ENCODE measurements at places on chromosomes 13 and 19. TPM values are rescaled to one million over a fixed set of nuclear protein-coding genes. Genes with fewer than 3 reads are reported as not detected.

DNA sequence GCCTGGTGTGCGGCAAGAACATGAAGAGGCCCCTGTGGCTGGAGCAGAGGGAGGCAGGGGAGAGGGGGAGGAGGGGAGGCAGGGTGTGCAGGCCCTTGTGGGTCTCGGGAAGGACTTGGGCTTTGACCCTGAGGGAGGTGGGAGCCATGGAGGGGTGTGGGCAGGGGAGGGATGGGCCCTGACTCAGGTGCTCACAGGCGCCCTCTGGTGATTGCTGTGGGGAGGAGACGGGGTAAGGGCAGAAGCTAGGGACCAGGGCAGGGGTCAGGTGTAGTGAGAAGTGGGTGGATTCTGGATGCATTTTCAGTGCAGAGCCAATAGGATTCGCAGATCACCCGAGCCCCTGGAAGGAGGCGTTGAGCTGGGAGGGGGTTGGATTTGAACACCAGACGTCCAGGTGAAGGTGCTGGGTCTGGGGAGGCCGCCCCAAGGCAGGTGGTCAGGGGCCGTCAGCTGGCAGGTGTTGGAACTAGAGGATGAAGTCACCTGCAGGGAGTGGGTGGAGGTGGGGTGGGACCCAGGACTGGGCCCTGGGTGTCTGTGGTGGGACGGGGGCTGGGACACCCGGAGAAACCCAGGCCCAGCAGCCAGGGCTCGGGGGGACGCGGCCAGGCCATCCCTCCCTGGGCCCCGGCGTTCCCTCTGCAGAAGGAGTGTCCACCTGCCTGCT, 185.4 kb downstream of the KDM4B start:
- peak; percentile 22 for DNase-seq

DNA sequence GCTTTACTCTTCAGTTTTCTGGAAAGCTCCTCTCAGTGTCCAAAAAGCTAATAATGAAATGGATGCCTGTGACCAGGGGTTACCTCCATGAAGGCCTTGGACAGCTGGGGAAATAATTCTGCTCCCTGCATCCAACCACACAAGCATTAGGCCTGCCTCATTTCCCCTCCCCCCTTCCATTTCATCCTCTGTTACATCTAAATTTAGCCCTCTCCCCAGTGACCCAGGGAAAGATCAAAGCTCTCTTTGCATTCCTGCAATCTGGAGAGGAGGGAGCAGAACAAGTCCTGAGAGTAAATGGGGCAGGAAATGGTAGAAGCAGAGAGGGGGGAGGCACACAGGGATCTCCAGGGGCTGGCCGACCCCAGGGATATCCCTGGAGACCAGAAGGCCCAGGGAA, 452.7 kb downstream of the TSHZ3 start:
- peak; percentile 92 for DNase-seq

DNA sequence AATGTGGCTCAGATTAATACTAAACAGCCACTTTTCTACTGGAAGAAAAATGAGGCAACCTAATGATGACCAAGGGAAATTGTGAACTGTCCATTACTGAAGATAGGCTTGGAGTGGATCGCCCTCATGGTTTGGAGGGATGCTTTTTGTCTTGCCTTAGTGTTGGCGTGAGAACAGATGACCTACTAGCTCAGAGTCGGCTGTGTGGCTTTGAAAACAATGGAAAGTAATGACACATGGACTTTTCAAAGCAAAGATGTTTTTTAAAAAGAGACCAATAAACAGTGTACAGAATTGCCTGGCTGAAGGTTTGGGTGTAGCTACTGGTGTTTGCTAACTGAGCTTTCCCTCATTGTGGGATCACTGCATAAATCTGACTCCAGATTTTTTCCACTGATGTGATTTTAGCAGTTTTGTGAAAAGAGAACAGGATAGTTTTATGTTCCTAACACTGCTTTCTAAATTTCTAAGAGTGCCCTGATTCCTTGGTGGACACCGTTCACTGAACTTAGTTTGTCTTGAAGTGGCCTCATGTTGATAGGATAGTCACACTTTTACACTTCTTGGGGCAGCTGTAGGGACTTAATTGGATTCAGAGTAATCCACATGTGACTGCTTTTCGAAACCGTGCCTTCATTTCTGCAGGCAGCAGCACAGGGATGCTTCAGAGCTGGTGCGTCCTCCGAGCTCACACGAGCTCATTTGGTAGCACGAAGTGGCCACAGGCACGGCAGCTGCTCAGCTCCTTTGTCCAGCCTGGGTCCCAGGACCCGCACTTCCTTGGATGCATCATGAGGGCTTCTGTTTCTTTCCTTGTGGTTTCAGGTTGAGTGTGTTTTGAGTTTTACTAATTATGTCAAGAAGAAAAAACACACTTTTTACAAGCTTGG, 4.3 kb downstream of the CEBPG start:
- DNase-seq: no peak

DNA sequence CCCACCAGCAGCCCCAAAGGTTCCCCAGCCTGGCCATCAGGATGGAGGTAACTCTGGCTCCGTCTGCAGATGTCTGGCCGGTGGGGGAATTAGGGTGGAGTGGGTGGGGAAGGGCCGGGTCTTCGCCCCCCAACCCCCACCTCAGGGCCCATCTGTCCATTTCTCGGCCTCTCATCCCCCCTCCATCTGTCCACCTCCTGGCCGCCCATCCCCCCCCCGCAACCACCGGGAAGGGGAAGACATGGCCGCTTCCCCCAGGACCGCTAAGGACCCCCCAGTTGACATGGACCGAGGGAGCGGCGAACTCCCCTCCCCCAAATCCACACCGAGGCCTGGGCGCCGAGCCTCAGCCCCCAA, 793 bp downstream of the LRFN1 start:
- no peak for DNase-seq

GRCh38 chr19:42494321-42494720, 34.0 kb downstream of the CEACAM1 start:
- no peak for DNase-seq

GRCh38 chr13:42001580-42001979, 40.7 kb upstream of the VWA8 start:
- DNase-seq: peak; percentile 45

DNA sequence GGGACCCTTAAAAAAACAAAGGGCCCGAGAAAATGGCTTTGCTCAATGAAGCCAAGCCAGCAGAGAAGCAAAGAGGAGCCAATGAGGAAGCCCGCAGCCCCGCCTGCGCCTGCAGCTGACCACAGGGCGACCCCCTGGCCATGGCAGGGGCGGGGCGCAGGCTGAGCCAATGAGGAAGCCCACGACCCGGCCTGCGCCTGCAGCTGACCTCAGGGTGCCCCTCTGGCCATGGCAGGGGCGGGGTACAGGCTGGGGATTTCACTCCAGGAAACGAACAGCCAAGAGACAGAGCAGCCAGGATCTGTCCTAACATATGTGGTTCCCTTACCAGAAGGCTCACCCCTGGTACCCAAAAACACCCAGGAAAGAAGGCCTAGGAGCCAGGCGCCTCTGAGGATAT, 101.4 kb downstream of the STK24 start:
- DNase-seq: peak; percentile 22

- DNase-seq: no peak
Measured at GRCh38 chr13:99012539-99012938, 34.7 kb upstream of the DOCK9 start.

DNA sequence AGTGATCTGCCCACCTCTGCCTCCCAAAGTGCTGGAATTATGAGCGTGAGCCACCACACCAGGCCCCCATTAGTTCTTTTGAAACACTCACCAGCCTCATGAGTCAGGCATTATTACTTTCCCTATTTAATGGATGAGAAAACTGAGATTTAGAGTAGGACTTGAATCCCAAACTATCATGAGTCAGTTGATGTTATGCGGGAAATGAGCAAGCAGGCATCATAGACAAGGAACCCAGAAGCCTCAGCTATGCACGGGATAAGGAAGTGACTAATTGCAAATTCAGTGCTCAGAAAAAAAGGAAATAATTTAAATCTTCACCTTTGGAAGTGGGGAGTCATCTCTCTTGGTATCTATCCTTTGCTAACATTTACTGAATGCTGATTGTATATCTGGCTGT, 217.5 kb downstream of the ABCC4 start:
- DNase-seq: peak; percentile 56

The ANGPTL8 gene
- 1.5 TPM for total RNA-seq

The GARIN5A gene
- total RNA-seq: 7.7 TPM

GRCh38 chr13:29819143-29819542, 31.3 kb downstream of the UBL3 start:
- no peak for DNase-seq

DNA sequence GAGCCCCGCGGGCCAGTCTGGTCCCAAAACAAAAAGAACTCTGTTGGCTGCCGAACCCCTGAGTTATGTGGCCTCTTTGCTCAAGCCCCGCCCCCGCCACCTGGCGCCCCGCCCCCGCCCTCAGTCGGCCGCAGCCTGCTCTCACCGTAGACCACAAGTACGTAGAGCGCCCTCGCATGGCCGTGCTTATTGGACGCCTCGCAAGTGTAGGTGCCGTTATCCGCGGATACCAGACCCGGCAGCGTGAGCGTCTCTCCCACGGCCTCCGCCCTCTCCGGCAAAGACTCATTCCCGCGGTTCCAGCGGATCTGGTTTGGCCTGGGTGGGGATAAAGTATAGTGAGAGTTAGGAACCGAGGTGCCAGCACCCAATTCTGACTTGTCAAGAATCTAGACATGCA, 5.5 kb upstream of the ZNF428 start:
- peak; percentile 62 for DNase-seq

The SLC10A2 gene
- not detected for total RNA-seq

The CEACAM8 gene
- not detected for total RNA-seq

DNA sequence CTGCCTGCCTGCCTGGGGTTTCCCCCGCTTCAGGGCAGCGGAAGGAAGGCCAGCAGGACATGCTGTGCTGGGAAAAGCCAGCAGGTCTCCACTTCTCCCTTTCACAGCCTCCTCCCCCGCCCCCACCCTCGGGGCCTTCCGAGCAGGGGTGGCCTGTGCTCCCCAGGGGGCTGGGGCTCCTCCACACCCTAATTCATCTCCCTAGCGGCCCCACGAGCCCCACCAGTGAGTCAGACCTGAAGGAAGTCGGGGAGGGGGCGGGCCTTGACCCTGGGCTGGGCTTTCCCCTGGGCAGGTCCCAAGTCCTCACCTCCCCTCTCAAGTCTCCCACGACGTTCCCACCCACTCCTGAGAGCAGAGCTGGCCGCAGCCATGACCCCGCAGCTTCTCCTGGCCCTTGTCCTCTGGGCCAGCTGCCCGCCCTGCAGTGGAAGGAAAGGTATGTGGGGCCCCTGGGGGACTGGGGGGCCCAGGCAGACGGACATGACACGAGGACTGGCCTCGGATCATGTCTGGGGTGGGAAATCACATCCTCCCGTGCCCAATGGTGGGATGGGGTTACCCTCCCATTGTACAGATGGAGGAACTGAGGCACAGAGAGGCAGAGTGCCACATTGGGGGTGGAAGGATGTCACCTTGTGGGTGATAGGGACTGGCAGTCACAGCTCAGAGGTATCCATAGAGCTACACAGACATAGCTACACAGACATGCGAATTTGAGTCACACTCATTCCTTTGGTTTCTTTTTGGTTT, at the start of gene EBI3:
Gene EBI3 (plus strand): TSS at position 345 of the 753 bp plus-strand sequence. CDS start 28 bp downstream, at position 373.
- DNase-seq: peak; percentile 21

- peak; percentile 86 for DNase-seq
Measured at GRCh38 chr19:19053508-19054314, 10.1 kb upstream of the SLC25A42 start.

The SERTM1 gene
- 0.12 TPM for total RNA-seq

- DNase-seq: no peak
Measured at GRCh38 chr13:37029617-37030016, 29.0 kb downstream of the EXOSC8 start.

The ADGRE3 gene
- not detected for total RNA-seq

The DLL3 gene
- total RNA-seq: 11.7 TPM

GRCh38 chr13:33168321-33168960, 117.1 kb downstream of the STARD13 start:
- no peak for DNase-seq

DNA sequence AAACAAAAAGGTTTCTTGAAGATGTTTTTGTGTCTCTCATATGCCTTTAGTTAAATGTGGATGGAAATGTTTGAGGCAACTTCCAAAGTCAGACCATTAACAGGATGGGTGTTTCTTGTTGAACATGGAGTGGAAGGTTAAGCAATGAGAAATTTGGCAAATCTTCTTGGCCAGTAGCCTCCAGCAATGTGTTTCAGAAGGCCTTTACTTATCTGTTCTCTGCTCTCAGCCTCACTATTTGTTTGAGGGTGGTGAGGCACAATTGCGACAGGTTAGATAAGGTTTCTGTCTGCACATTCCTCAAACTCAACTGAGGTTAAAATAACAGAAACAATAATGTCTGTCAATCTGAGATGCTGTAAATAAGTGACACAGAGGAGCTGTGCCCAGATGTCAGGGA, 1019.0 kb downstream of the DIAPH3 start:
- peak; percentile 77 for DNase-seq

DNA sequence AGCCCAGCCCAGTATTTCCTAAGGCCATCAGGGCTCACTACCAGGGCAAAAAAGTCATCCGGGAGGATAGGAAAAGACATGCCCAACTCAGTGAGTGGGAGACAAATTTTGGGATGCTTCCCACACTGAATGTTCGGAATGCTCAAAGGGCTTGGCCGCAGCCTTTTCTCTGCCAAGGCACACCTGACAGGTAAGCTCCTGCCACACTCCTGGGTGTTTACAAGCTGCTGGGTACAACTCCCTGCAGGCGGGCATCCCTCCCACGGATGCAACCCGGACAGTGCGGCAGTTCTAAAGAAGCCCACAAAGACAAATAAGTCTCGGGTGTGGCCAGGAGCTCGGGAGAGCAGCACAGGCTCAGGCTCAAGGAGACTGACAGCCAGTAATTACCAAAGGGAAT, 28.1 kb downstream of the SLC7A1 start:
- DNase-seq: no peak

The CTXN1 gene
- total RNA-seq: 22.8 TPM

DNA sequence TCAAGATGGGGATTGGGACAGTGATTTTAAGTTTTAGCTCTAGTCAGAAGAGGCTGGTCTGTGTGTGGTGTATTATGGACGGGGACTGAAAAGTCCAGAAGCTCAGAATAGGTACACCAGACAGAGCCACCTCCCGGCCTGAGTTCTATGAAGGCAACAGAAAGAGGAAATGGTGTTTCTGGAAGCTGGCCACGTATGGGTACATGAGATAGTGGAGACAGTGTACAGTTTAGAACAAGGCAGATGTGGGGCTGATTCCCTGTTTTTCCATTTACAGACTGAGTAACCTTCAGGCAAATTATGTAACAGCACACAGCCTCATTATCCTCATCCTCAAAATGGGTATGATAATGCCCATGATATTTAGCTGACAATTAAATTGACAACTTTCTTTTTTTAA, 1.3 kb downstream of the ZNF175 start:
- peak; percentile 18 for DNase-seq

GRCh38 chr13:53240401-53241025, 211.9 kb downstream of the OLFM4 start:
- no peak for DNase-seq

The PSG7 gene
- not detected for total RNA-seq

DNA sequence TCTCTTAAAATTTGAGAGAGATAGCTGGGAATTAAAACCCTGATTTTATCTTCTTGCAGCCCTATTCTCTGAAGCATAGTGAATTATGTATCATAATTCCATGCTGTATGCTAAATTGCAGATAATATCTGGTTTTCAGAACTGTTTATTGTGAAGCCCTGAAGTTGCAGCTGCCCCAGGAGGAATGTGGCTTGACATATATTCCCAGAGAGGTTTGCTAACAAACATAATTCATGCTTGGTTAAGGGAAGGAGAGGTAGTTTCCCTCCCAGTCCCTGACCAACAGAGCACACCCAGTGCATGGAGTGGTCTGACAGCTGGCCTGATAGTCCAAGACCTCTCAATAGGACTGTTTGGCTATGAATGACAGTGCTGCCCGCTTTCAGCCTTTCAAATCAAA, 500.6 kb upstream of the MIR17HG start:
- no peak for DNase-seq

GRCh38 chr19:3443840-3444694, 36.3 kb downstream of the SMIM24 start:
- peak; percentile 40 for DNase-seq
